ENCODE measurements at places on chromosomes 11 and 22.

- no peak for DNase-seq
Observed at GRCh38 chr11:131408025-131408640, 37.7 kb downstream of the NTM start.

DNA sequence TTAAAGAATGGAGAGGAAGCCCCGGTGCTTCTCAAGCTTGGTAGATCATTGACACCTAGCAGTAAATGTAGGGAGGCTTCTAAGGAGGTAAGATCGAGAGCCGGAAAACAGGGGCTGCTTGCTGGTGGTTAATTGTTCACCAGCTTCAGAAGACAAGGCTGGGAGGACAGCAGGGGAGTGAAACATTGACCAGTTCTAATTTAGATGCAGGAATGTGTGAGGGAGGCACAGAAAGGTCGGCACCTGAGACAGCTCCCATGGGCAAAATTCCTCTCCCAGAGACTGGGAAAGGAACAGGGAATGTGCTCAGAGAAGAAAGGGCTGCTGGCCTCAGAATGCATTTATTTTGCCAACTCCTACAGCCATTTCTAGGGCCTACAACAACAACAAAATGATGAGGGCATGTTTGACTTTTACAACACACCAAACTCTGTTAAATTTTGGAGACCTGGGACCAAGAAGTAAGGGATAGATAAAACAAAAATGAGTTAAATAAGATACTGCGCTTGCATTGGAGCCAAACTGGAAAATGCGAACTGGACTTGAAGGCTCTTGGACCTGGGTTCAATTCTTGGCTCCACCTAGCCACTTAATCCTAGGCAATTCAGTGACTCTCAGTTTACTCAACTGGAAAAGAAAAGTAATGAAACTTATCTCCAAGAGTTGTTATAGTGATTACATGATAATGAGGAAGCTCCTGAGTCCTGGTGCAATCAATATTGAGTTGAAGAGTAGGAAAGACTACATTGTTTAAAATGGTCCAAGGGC lies 31.0 kb downstream of the FZD4 start:
- DNase-seq: no peak

- DNase-seq: no peak
Observed at GRCh38 chr11:102874852-102875251, at the start of gene MMP12. Gene MMP12, minus strand, starts transcription at chr11:102874982. Its CDS starts 45 bp downstream, at chr11:102874937.

DNA sequence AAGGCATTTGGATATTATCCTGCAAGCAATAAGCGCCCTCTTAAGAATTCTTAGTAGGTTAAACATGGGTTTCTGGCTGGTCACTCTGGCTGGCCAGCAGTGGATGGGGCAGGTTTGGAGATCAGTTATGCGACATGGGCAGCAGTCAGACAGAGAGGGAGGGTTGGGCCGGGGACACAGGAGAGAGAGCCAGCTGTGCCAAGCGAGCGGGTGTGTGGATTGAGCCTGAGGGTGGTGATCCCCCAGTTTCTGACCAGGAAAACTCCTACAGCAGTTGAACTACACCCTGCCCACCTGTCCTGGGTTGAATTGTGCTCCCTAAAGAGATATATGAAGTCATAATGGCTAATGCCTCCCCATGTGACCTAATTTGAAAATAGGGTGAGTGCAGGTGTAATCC lies 671.2 kb downstream of the TBC1D22A start:
- no peak for DNase-seq

DNA sequence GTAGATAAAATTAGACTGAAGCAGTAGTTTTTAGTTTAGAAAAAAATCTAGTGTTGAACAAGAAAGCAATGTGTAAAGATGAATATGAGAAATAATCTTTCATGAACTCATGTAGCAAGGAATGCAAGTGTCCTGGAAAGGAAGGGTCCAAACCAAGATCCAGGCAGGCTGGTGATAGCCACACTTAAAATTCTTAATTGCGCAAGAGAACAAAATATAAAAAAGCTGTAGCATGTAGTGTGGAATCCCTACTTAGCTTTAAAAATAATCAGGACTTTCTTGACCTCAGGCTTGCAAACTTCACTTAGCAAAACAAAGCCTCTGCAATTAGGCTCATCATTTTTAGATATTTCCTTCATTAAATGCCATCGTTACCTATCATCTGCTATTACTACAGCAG lies 2186.1 kb upstream of the RAG2 start:
- DNase-seq: no peak

DNA sequence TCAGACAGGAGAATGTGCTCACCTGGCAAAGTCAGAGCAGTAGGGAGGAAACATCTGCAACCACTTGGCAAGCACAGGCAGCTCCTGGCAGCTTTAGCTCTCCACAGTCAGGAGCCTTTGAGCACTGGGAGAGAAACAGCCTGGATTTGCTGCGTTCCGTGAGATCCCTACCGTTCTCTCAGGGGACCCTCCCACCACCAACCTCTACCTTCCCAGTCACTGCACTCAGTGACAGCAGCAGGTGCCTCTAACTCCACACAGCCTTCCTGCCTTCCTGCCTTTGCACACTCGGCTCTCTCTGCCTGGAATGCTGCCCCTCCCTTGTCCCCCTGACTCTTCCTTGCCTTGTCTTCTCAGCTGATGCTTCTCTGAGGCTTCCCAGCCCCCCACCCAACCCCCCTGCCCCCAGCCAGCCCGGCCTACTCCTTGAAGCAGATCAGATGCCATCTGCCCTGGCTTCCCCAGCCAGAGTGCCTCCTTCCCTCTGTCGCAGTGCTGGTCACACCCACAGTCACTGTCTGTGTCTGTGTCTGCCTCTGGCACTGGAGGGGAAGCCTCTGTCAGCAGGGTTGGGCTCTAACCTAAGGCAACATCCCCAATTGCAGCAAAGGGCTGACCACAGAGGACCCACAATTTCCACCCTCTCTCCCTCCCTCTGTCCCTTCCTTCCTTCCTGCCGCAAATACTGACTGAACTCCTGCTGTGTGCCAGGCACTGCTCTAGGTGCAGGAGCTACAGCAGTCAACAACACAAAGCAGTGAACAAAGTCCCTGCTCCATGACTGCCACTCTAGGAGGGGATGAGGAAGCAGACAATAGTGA lies 14.9 kb upstream of the TSKU start:
- DNase-seq: no peak

- no peak for DNase-seq
Observed at GRCh38 chr22:30078320-30079311, 1.6 kb upstream of the HORMAD2 start.

GRCh38 chr11:114989536-114989935 lies 311.2 kb downstream of the NXPE2 start:
- no peak for DNase-seq

- DNase-seq: no peak
Observed at GRCh38 chr11:35458846-35459245, 39.5 kb upstream of the SLC1A2 start.

- no peak for DNase-seq
Observed at GRCh38 chr22:17990147-17990546, 34.2 kb downstream of the MICAL3 start.

DNA sequence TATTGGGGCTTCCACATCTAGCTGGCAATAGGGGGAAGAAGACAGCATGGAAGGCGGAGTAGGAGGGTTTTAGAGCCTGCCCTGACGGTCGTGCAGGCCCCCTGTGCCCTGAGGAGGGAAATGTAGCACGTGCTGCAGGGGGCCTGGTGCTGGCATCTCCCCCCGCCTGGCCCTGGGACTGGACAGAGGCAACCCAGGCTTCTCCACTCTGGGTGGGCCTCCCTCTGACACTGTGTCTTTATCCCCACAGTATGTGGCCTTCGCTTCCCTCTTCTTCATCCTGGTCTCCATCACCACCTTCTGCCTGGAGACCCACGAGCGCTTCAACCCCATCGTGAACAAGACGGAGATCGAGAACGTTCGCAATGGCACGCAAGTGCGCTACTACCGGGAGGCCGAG lies 36.8 kb downstream of the KCNC1 start:
- no peak for DNase-seq

- no peak for DNase-seq
Observed at GRCh38 chr11:35142481-35143075, 3.6 kb downstream of the CD44 start.

DNA sequence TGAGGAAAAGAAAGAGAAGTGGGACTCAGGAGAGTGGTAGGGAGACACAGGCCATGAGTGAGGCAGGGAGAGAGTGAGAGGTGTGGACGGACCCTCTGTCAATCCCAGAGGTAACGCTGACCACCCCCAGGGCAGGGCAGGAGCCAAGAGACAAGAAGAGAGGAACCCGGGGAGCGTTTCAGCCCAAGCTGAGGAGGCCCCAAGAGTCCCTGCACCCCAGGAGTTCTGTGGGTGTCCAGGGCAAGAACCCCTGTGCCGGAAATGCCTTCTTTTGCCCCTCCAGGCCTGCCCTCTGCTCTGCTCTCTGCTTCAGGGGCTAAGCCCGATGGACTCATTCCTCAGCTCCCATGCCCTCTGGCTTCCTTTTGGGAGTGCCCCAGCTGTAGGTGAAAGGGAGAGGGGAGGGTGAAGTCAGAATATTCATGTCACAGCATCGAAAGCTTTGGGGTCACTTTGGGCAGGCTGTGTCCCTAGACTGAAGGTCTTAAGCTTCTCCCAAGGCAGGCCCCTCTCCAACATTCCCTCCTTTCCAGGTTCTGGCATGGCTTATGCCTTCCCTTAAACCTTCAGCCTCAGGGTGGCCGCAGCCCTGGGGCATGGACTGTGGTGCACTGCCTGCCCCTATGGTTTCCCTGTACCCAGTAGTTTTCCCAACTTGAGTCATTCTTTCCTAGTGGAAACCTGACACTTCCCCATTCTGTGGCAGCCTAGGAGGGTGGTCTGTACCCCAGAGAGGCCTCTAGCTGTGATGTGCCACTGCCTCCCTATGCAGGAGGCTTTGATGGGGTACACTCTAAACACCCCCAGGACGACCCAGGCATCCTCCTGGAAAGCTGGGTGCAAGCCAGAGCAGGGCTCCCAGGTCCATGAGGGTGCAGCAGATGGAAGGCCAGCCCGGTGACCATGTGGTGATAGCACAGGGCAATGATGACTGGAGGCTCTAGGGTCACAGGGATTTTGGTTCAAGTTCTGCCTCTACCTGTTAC lies 27.1 kb downstream of the MYEOV start:
- DNase-seq: no peak

- DNase-seq: no peak
Observed at GRCh38 chr11:123235656-123236261, 40.7 kb upstream of the CLMP start.

GRCh38 chr11:75477614-75477935 lies 44.6 kb upstream of the KLHL35 start:
- no peak for DNase-seq

DNA sequence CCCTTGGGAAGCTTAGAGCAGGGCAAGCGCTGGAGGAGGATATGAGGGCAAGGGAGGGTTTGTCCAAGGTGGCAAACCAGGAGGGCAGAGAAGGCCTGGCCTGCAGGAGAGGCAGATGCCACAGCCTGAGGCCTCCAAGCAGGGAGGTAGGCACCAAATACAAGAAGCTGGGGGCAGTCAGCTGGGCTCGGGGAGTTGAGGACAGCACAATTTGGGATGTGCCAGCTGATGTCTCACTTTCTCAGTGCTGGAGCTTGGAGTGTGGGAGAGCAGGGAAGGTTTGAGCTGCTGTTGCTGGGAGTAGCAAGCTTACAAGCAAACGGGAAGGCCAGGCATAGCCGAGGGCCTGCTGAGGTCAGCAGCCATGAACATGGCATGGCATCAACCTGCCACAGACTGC lies 4.0 kb downstream of the ZDHHC24 start:
- no peak for DNase-seq

DNA sequence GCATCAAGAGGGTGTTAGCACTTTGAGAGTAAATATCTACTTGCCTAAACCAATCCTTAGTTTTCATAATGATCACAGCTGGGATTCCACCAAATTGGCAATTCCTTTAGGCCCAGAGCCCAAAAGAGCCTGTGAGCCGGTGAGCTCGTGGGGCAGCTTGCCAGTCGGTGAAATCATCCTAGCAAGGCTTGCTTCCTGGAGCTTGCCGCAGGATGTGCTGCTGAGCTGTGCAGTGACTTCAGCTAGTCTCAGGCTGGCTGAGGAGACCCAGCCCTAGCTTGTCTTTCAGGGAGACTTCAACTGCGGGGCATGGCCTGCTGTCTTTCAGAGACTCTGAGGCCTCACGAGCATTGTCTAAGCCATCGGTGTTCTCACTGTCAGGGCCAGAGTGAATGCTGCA lies 73.6 kb upstream of the SUSD2 start:
- DNase-seq: no peak

- DNase-seq: no peak
Observed at GRCh38 chr11:111549869-111550203, 9.3 kb downstream of the LAYN start.

DNA sequence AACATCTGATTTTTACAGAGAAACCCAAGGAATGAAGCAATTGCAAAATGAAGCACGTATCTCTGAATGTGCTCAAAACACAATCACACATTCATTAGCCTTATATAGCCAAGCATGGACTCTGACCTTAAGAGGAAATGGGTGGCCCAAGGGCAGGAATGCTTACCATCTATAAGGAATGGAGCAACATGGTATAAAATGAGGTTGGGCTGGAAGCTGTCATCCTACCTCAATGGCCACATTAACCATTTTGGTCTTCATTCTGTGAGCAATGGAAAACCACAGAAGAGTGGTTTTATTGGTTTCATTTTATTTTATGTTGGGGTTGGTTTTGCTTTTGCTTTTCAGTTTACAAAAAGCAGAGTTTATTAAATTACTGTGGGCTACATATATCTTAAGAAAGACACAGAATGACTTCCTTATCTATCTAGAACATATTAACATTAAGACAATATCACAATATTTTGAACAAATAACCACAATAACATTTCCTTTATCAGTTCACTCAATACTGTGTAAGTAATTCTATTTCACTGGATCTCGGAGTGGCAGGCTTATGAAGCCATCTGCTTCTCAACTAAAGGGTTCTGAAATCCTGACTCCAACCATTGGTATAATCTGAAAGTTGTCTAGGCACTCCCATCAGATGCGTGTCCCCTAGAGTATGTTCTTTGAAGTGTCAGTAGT lies 10.8 kb upstream of the MS4A13 start:
- DNase-seq: no peak

DNA sequence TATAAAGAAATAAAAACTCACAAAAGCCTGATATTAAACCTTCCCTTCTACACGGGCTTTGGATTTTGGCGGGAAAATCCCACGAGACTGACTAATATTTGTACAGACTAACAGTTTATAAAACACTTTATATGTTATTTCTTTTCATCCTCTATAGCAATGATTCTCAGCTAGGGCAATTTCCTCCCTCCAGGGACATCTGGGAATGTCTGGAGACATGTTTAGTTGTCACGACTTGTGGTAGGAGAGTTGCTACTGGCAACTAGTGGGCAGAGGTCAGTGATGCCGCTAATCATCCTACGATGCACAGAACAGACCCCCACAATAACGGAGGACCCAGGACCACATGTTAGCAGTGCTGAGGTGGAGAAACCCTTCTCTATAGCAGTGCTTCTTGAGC lies 304.8 kb upstream of the PITPNB start:
- DNase-seq: no peak

DNA sequence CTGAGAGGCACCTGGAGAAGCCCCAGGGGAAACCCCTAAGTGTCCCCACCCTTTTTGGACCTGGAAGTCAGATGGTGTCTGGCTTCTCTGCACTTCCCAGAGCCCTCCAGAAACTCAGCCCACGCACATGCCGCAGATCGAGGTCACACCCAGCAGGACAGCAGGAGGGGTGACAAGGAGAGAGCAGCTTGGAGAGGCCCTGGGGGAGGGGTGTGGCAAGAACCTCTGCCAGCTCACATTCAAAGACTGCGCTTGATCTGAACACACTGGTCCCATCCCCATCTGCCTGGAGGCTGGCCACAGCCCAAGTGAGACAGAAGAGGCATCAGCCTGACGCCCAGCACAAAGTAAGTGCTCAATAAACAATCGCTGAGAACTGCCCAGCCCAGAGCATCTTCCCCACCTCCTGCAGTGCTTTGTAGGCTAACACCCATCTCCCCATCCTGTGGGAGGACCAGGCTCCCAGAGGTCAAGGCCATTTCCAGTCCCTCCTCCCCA lies 21.4 kb downstream of the TMPRSS6 start:
- no peak for DNase-seq

Data from activated CD4-positive, alpha-beta T cell treated with anti-CD3 and anti-CD28 coated beads for 24 hours (primary cell).